Upper lobe of left lung (tissue), 6 donors: ENCODE measurements at places on chromosomes 13 and 19. TPM values are rescaled to one million over a fixed set of nuclear protein-coding genes. Genes with fewer than 3 reads are reported as not detected.
A peak's percentile ranks its signal among the peaks of the same experiment; 100 is the strongest.

ODAD3 gene
- 11.1 TPM for total RNA-seq

DNA sequence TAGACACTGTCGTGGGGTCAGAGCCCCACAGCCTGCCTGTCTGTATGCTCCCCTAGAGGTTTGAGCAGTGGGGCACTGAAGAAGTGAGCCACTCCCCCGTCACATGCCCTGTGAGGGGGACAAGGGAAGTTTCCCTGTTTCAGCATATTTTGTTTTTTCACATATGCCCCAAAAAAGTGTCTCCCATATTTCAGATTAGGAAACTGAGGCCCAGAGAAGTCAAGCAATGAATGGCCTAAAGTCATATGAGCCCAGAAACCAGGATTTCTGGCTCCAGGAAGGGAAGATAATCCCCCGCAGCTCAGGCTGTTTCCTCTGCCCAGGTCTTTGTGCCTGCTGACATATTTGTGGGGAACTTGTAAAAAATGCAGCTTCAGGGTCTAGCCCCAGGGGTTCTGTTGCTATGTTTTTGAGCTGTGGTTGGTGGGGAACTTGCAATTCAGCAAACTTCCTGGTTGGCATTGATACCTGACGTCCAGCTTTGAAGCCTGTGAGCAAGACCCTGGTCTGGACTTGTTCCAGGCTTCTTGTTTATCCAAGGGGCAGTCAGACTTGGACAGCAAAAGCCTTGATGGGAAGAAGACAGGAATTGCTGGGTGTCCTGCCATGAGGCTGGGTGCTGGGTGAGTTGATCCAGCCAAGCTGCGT lies 9.5 kb downstream of the RASL11A start:
- H3K4me1 ChIP-seq: no peaks in the 10 kb centered on the region
- H3K4me3 ChIP-seq: no peak overlapping the region
- no peak overlapping the region for H3K27ac ChIP-seq
- DNase-seq: no peak

GRCh38 chr13:44394658-44395057 lies 21.0 kb downstream of the SERP2 start:
- H3K4me3 ChIP-seq: no peak overlapping the region
- DNase-seq: no peak
- H3K36me3 ChIP-seq: no peaks in the 10 kb centered on the region
- H3K27me3 ChIP-seq: no peaks in the 10 kb centered on the region
- H3K4me1 ChIP-seq: peaks cover 4% of the 10 kb centered on the region
- no peak overlapping the region for H3K27ac ChIP-seq

GRCh38 chr13:98648686-98649085 lies 71.8 kb upstream of the STK24 start:
- no peaks in the 10 kb centered on the region for H3K27me3 ChIP-seq
- DNase-seq: no peak
- H3K36me3 ChIP-seq: no peaks in the 10 kb centered on the region
- no peak overlapping the region for H3K4me3 ChIP-seq

DNA sequence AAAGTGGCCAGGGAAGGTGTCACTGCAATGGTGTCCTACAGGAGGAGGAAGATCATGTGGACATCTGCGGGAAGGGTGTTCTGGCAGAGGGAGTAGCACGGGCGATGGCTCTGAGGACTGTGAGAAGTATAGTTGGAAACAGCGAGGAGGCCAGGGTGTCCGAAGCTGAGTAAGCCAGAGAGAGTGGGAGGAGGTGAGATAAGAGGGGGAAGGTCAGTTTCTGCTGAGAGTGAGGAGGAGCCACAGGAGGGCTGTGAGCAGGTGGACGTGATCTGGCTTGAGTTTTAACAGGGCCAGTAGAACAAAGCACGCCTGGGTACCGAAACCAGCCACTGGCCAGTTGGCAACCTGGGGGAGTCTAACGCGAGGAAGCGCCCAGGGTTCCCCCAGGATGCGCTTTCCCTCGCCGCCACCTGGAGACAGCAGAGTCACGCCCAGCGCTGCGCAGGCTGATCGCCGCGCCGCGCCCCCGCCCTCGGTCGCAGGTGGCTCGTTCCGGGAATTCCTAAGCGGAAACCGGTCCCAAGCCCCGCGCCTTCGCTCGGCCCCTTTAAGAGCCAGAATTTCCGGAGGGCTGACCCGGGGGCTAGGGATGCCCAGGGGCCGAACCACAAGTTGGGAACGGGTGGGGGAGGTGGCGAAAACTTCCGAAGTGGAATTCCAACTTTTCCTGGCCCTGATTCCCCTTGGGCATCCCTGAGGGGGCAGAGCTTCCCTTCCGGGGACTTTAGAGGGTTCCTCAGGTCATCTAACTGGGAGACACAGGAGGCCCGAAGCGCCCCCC lies 1.1 kb upstream of the LSR start:
- peak overlapping the region; percentile 94 for H3K27ac ChIP-seq
- H3K4me1 ChIP-seq: peaks cover 19% of the 10 kb centered on the region
- peak; percentile 94 for DNase-seq
- H3K27me3 ChIP-seq: no peaks in the 10 kb centered on the region
- H3K4me3 ChIP-seq: peak overlapping the region; percentile 70

GRCh38 chr19:43446746-43447489 lies 18.5 kb downstream of the LYPD3 start:
- H3K4me1 ChIP-seq: peaks cover 4% of the 10 kb centered on the region
- no peak overlapping the region for H3K4me3 ChIP-seq
- peak; percentile 82 for DNase-seq
